ENCODE measurements at places on chromosomes 2 and 18.

DNA sequence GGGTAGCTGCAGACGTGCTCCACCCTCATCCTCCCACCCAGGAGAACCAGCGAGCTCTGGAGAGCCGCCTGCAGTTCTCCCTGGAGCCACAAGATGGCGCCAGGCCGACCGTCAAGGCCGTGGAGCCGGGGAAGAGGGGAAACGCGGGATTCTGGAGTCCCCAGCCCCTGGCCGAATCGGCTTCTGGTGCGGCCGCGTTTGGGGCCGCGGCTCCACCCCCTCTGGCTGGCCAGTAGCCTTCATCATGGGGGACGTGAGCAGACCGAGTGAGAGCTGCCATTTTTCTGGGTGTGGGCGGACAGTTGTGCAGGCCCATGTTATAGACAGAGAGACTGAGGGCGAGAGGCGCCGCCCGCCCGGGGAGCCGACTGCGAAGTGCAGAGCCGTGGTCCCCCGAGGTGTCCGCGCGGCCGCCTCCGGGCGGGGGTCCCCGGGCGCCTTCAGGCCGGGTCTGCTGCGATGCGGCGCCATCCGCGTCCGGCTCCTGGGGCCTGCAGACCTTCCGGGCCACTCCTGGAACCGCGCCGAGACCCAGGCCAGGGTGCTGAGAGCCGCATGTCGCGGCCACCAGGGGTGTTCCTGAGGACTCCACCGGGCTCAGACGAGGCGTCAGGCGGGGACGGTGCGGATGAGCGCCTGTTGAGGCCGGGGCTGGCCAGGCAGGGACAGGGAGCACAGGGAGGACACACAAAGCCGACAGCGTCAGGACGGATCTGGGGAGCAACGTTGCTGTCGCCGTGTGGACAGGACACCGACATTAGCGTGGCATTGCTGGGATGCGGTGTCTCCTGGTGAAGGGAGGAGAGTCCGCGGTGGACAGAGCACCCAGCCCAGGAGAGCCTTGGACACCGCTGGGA lies 418.2 kb upstream of the HS6ST1 start:
- peak; percentile 67 for DNase-seq

DNA sequence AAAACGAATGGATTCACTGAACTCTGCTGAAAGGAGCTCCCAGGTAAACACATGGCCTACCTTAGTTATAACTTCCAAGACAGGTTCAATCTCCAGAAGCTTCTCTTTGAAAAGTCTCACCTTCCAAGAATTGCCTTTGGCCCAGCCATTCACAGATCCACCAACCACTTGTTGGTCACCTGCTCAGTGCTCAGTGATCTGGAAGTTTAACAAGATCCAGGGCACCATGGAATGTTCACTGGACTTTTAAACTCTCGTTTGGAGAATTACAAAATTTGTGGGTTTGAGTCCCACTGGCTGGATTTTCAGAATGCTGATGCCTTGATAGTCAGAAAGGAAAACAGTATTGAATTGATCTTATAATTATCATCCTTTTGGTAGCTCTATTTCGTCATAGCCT lies 9.4 kb downstream of the GPR39 start:
- DNase-seq = no peak

DNA sequence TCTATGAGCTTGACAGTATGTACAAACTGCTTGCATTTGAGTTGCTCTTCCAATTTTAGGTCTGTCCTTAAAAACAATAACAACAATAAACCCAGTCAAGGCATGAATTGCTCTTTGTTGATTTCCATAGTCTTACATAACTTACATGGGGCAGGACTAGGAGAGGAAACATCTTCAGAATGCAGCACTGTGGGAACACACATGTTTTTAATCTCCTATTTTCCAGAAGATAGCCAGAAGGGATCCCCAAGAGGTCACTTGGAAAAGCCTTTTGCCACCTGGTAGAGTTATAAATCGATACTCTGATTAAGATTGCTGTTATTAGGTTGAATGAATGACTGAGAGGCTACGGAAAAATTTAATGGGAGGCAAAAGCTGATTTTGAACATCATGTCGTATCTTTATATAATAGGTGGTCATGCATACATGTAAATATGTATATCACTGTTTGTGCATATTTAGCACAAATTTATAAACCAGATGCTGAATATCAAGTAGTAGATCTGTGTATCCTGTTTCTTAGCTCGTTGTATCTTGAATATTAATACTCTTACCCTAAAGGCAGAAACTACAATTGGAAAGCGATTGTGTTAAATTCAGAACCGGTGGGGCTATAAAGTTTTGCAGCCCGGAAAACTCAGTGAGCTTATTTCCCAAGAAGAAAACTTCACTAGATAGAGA lies 479.4 kb upstream of the TCF4 start:
- DNase-seq = no peak

GRCh38 chr2:42513252-42513918 lies 19.6 kb upstream of the KCNG3 start:
- no peak for DNase-seq

DNA sequence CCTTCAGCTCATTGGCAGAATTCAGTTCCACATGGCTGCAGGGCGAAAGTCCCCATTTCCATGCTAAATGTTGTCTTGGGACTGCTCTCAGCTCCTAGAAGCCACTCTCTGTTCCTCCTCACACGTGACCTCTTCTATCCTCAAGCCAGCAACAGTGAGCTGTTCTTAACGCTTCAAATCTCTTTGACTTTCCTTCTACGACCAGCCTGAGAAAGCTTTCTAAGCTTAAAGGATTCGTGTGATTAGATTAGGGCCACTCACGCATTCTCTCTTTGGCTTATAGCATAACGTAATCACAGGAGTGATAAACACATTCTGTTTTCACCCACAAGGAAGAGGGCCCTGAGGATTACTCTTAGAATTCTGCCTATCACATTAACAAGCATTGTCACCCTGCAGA lies 29.8 kb upstream of the LAMA1 start:
- no peak for DNase-seq

All from SHP77 treated with DMSO at 0.1 percent for 48 hours (cell line).